AML-193 (cell line): ENCODE measurements at places on chromosomes 2 and 18.

DNA sequence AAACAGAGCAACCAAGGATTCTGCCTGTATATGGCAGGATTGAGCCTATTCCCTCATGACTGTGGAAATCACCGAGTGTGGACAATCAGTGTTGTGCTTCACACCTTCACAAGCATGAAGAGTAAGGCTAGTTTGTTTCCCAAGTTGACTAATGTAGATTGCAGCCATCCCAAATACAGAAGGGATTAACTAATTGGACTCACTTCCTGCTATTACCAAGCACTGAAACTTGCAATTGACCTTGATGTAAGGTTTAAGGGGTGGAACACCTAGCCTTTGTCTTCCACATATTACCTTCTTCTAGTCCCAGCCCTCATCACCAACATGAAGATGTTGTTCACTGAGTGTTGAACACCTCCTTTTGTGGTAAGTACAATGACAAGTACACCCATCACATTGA is 120.9 kb upstream of the RND3 start:
- no peak for DNase-seq

GRCh38 chr2:64104933-64105332 is 39.3 kb downstream of the PELI1 start:
- no peak for DNase-seq

GRCh38 chr18:31814132-31814531 is 53.5 kb upstream of the SLC25A52 start:
- no peak for DNase-seq

DNA sequence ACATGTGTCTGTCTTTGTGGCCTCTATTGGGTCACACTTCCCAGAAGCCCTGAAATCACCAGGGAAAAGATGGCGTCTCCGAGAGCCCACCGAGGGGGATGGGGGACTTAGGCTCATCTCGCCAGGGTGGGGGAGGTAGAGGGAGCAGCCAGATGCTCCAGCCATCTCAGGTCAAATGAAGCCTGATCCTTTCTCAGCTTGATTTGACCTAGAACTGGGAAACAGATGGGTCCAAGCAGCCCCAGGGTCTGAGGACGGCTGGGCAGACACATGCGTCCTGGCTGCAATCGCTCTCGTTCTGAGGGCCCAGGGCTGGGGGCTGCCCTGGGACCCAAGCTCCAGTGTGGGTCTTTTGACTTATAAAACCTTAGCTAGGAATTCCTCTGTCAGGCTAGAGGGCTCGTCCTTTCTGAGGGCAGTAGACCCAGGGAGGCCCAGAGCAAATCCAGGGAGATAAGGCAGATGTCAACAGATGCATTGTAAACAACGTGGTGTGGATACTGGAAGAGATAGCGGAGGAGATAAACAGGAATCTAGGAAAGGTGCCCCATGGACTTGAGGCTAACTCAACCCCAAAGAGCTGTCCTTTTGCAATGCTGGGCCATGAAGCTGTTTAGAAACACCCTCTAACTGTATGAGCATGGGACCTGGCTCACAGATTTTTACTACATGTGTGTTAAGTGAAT is 127.7 kb downstream of the MYCN start:
- no peak for DNase-seq

DNA sequence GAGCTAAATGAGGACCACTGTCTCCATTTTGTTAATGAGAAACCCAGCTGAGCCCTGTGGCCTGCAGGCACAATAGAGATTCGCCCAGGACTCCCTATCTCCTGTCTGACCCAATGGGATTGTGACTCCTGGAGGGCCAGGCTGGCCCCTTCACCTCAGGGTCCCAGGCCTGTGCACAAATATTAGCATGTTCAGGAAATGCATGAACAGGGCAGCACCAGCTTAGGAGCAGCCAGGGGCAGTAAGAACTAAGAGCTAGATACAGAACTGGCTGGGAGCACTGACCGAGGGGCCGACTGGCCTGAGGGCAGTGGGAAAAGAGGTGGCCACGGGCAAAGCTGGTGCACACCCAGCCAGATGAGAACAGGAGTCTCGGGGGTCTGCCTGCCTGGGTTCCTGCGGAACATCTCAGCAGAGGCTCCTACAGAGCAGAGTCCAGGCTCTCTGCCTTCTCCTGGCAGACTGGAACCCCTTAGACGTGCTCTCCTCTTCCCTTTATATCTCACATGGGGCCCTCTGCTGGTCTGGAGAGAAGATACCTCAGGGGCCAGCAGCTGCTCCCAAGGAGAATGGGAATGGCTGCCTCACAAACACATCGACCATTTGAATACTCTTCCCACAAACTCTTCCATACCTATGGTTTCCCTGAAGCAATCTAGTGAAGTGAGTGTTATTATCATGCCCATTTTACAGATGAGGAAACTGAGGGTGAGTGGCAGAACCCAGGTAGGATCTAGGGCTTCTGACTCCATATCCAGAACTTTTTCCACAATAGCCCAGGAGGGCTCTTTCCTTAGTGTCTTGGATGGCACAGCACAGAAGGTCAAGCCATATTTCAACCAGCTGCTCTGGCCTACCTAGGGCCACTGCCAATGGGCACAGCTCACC is 77.6 kb upstream of the OTOF start:
- no peak for DNase-seq

DNA sequence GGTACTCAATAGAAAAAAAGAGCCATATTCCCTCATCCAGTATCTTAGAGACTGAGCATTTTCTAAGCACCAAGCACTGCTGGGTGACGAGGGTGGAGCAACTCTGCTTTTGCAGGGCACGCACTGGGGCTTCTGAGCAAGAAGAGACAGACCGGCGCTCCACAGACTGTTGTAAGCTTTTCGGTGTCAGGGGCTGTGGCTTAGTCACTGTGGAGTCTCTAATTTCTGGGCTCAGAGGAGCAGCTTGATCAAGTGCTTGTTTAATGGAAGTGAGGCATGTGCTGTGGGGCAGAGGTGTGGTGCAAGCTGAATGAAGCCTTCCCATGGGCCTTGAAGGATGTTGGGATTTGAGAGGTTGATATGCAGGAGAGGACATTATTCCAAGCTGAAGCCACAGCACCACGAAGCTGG is 227.1 kb downstream of the MYCN start:
- DNase-seq: no peak

- DNase-seq: no peak
Observed at GRCh38 chr18:75341897-75342296, 85.6 kb downstream of the SMIM21 start.

- DNase-seq: no peak
Observed at GRCh38 chr2:121075006-121075551, 209.9 kb downstream of the TFCP2L1 start.

- no peak for DNase-seq
Observed at GRCh38 chr2:9008951-9009664, 5.6 kb upstream of the MBOAT2 start.

- DNase-seq: no peak
Observed at GRCh38 chr2:222796413-222797103, 64.3 kb upstream of the ACSL3 start.

GRCh38 chr2:88187038-88187676 is 17.0 kb downstream of the THNSL2 start:
- peak; percentile 16 for DNase-seq

- no peak for DNase-seq
Observed at GRCh38 chr18:77084688-77085035, 47.9 kb downstream of the MBP start.

- DNase-seq: peak; percentile 4
Observed at GRCh38 chr2:72797740-72798139, 28.1 kb downstream of the EXOC6B start.

DNA sequence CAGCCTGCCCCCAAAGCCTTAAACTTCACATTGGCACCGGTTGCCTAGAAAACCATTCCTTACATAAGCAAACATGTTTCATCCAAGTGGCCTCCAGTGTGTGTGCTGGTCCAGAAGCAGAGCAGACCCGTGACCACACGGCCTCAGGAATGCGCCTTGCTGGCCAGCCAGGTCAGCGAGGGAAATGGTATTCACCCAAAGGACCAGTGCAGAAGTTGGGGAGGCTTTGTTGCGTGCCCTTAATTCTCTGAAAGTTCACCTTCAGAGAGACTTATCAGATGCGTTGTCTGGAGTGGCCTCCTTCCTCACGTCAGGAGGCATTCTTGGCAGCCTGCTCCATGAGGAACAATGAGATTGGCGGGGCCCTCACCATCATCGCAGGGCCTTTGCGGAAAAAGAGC is 25.9 kb downstream of the NRP2 start:
- no peak for DNase-seq

DNA sequence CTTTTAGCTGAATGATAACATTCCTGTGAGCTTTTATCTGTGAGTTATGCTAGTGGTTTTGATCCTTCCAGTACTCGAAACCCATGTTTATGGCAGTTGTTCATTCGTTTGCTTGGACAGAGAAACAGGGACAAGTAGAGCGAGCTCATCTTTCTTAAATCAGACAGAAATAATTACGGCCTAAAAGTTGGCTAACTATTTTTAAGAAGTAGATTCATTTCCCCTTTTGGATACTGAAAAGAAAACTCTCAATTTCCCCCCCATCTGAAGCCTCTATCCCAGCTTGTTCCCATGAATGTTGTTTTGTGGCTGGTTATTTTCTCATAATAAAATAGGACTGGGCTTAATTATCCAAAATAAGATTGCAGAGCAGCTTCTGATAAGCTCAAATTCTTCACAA is 67.1 kb downstream of the ANTXR1 start:
- no peak for DNase-seq

DNA sequence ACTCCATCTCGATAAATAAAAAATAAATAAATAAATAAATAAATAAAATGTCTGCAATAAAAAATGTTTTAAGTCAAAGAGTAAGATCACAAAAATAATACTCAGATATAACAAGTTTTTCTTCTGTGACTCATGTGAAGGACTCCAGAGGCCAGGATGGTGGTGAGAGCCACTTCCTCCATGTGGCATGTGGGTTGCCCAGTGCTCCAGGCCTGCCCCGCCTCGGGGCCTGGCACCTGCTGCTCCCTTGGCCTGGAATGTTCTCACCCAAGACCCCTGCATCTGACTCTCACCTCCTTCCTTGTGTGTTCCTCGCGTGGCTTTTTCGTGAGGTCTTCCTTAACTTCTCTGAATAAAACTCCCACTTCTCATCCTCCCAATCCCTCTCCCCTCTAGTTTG is 77.4 kb upstream of the LDLRAD4 start:
- no peak for DNase-seq

DNA sequence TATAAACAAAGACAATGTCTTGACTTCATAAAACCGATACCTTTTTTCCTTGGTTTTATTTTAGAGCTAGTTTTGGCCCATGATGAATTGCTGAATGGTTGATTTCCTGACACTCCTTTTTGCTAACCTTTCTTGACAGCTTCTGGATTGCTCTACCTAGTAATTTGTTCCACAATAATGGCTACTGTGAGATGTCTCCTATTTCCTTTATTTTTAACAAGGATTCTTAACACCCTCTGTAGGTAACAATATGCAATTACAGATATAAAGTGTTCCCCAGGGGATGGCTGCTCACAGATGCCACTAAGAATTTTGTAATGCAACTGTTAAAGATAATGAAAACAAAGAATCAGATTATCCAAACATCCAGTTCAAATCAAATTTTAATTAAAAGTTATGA is 100.8 kb upstream of the ATP5MC3 start:
- peak; percentile 68 for DNase-seq

GRCh38 chr18:9577361-9577760 is 37.0 kb downstream of the PPP4R1 start:
- no peak for DNase-seq

DNA sequence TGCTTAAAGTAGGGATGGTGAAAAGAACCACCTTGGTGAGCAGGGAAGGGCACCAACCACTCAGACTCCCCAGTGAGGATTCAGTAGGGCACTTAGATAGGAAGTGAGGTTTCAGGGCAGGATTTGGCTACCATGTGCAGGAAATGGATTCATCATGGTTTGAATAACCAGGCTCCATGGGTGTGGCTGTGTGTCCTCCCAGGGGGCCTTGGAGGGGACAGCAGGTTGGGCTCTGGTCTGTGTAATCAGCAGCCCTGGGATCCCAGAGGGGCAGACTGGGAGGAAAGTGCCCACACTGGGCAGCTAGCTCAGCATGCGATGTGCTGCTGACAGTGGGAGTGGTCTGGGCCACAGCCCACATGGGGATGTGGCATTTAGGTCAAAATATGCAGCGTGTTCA is 224.6 kb downstream of the CELF4 start:
- no peak for DNase-seq

GRCh38 chr2:54456612-54457322 is 640 bp downstream of the SPTBN1 start:
- no peak for DNase-seq

GRCh38 chr2:201070948-201071478 is 458 bp downstream of the HYCC2 start:
- no peak for DNase-seq

GRCh38 chr2:144213797-144214196 is 306.1 kb downstream of the ZEB2 start:
- no peak for DNase-seq

- DNase-seq: no peak
Observed at GRCh38 chr2:231449503-231450054, 14.7 kb downstream of the NCL start.
